Fibroblast of skin of scalp (primary cell): ENCODE measurements at places on chromosomes 7 and 10.

DNA sequence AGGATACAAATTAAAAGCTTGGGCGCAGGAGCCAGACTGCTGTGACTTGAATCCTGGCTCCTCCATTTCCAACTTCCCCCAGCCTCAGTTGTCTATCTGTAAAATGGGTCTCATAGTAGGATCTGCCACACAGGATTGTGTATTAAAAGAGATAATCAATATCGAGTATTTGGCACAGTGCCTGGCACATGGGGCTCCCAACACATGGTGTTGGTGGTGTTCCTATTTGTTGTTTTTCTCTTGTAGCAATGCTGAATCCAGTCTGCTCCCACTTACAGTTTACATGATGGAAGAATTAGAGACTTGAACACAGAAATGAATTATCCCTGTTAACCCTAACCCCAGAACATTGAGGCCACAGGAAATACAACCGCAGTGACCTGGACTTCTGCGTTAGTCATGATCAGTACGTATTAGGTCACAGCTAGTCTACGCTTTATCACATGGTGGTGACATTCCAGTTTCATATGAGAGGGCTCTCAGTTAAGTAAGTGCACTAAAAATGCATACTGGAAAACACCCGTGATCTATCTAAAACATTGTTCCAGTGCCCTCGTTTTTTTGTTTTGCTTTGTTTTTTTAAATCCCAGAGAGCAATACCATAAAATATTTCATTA lies 169.5 kb upstream of the KLF14 start:
- DNase-seq: peak; percentile 84

- peak; percentile 12 for DNase-seq
Observed at GRCh38 chr10:27838361-27838760, 92.7 kb upstream of the MKX start.

DNA sequence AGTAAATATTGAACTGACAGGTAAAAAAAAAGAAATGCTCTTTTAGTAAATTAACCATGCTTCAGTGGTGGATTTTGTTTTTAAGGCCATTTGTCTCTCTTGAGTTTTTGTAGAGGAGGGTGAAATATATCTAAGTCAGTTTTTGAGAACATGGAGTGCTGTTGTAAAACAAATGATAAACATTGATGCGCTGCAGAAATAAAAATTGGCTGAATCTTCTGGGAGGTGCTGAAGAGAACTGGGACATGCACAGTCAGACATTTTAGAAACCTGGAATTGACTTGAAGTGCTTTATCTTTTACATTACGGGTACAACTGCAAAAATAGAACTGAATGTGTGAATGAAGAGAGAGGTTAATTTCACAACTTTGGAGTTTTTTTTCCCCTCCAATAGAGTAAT lies 203.0 kb upstream of the HDAC9 start:
- DNase-seq: no peak

DNA sequence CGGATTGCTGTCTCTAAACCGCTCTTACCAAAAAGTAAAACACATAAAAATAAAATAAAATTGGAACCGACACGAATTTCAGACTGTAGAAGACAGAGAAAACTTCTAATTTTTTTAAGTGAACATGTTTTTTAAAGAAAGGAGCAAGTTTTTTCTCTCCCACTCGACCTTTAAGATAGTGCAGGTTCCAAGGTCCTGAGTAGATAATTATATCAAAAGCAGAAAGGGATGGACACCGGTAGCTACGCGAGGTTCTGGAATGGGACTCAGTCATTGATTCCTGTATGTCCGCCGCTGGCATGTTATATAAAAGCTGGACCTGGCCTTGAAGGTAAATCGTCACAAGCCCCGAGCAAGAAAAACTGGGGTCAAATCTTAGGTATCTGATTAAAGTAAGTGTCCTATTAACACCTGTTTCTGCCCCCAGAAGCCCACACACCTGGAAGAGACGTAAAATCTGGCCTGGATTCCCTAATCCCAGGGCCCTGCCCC lies 462 bp upstream of the CISD1 start:
- no peak for DNase-seq

DNA sequence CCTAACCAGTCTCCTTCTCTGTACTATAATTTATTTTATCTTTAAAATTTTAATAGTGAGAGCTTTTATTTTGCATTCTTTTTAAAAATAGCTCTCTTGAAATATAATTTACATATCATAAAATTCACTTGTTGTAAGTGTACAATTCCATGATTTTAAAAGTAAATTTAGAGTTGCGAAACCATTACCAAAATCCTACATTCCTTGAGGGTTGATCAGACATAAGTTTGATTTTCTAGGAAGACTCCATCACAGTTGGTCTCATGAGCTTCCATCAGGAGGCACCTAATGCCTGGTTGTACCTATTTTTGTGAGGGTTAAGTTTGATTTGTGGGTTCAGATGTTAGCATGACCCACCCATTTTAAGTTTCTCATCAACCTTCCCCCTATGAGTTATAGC lies 108.1 kb downstream of the BMPER start:
- no peak for DNase-seq

DNA sequence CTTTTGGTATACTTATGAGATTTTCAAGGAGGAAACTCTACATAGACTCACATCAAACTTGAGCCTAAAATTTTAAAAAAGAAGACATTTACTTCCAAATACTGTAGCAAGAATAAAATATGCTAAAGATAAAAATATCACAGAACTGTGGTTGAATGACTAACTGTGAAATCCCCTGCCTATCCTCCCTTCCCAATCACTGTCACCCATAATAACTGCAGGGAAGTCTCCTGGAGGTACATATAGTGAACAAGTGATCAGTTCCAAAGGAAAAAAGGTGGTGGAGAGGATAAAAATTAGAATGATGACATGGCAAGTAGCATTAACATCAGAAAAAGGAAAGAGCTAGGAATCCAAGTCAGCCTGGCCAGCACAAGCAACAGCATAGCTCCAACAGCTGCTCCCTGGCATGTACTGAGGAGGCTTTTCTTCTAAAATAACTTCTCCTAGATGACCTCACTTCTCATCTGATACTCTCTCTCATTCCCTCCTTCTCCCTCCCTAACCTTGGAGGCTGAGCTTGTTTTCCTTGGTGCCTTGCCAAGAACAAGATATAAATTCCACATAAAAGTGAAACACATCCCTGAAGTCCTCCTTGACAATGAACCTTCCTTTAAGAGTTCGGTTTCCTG lies 124.0 kb downstream of the IQUB start:
- peak; percentile 14 for DNase-seq

DNA sequence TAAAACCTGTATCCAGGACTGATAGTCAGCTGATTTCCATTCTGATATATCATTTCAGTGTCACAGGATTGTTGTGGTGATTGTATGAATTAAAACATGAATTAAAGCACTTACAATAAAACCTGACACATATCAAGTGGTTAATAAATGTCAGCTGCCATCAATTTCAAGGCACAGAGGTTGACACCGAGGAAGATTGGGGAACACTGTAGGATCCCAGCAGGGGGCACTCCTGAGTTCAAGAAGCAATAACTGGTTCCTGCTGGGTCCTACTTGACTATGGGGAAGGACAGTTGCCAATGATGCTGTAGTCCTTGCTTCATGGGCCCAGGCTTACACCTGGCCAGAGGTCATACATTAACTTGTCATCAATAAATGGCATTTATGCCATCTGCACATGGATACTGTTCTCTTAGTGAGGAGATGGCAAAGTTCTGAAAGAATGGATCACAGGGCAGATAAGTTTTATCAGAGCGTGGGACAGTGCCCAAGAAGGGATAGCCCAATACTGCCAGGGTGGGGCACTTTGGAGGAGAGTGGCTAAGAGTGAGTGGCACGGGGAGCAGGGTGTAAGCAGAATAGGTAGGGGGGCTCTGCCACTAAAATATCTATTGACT lies 24.1 kb downstream of the FZD1 start:
- no peak for DNase-seq

- no peak for DNase-seq
Observed at GRCh38 chr10:6393168-6393567, 186.9 kb downstream of the PRKCQ start.

- DNase-seq: no peak
Observed at GRCh38 chr7:13639396-13639795, 350.1 kb downstream of the ETV1 start.

GRCh38 chr10:30063099-30063498 lies 3.7 kb upstream of the JCAD start:
- peak; percentile 86 for DNase-seq

DNA sequence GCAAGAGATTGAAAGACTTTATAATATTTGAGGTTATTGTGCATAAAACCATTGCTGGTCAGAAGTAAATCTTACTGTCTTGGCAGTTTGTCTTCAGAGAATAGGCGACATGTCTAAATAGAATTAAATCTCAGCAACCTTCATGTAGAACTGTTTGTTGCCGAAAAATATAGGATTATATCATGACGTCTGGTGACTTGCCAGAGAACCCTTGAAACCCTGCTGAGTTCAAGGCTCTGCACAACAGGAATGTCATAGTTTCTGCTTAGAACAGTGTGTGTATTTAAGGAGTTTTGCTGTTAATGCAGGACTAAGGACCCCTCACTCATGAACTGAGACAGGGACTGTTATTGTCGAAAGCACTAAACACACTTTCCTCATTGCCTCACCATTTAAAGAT lies 206.4 kb upstream of the ETV1 start:
- DNase-seq: no peak

DNA sequence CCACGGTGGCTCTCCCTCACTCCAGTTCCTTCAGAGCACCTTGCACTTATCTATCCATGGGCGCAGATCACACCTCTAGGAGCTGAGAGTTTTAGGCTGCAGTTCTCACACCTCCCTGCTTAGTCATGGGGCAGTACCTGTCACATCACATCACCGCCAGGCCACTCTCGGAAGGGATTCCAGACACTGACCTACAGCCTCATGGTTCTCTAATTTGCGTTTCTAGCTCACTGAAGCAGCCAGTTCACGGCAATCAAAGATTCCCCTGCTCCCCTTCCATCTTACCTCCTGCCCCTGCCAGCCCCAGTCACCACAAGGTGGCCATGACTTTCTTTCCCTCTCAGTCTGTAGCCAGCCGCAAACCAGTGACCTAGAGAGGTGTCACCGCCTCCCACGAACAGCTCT lies 34.2 kb downstream of the ADRB1 start:
- no peak for DNase-seq

DNA sequence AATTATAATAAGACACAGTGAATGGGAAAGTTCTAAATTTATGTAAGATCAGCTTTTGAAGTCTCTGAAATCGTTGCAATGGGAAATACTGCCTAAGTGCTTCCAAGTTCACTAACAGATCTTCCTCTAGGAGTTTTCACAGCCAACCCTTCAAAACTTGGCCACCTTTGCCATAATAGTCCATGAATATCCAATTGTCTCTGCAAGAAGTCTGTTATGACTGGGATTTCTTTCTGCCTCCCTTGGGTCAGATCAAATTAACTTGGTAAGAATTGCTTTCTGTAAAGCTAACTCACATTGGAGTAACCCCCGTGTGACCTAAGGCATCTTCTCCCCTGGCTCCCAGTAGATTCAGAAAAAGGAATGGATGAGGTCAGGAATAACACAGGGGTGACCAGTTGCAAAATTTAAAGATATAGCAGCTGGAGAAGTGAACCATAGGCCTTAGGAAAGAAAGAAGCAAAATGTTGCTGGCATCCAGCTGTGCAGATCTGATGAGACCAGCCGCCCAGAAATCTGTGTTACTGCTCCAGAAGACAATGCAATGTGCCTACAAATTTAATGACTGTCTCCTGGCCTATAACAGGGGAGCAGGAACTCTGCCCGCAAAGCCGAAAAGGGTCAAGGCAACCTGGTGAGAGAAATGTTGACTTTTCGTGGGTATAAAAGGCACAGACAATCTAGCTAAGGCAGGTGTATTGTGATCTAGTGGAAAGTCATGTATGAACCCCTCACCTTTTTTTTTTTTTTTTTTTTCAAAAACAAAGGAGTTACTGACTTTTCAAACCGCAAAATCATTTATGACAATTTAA lies 7.5 kb upstream of the OPTN start:
- DNase-seq: peak; percentile 61

DNA sequence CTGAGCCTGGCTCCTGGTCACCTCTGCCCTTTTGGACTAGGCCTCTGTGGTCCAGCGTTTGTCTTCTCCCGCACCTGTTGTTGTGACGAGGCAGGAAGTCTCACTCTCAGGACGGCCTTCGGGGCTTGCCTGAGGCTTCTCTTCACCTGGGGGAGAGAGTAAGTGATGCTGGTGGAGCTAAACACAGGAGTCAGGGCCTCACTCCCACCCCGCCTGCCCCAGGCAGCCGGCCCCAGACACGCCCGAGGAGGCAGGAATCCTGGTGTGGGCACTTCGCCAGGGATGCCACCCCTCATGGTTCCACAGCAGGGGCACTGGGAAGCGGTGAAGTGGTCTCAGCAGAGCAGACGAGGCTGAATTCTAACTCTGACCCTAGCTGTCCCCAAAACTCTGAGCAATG lies 42.4 kb downstream of the IL2RA start:
- no peak for DNase-seq

GRCh38 chr10:126597211-126597610 lies 73.3 kb downstream of the C10orf90 start:
- peak; percentile 42 for DNase-seq

- DNase-seq: no peak
Observed at GRCh38 chr7:138342990-138343389, 117.1 kb upstream of the TRIM24 start.

GRCh38 chr7:77306231-77307067 lies 106.8 kb upstream of the FGL2 start:
- DNase-seq: no peak

DNA sequence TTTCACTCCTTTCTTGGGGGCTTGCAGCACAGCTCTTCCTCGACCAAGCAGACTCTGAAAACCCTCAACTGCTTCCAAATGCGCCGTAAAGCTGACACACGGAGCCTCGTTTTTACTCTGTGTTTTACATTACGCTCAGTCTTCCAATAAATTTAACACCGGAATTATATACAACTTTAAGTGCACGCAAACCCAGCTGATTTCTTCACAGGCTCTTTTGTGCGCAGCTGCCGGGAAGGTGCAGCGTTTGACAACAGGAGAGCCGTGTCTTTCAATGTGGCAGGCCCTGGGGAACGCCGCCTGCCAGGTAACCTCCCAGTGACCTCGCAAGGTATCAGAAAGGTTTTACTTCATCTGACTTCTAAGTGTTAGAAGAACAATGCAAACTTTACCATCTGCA lies 35.0 kb downstream of the GFRA1 start:
- no peak for DNase-seq

DNA sequence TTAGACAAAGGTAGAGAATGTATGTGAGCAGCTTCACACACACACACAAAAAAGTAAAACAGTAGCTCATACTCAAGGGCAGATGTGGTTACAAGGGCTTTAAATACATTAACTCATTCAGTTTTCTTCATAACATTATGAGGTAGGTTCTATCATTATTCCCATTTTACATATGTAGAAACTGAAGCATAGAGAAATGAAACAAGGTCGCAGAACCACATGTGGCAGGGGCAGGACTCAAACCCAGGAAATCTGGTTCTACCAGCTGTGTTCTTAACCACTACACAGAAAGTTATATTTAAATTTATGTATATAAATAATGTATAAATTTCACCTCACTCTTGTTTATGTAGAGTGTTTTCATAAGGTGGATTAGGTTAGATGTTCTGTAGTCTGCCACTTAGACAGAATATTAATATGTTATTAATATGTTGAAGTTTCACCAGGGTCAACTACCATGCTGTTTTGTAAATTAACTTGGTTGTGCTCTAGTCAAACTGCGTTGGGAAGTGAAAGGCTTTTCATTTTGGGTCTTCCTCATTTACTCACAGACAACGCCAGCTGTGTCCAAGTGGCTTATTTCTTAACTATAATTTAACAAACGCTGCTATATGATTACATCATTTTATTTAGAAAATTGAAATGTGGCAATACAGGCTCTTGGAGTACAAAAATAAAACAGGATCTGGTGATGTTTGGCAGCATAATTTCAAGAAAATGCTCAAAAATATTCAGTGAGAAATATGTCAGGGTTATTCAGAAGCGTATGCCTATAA lies 138.4 kb downstream of the MDFIC start:
- DNase-seq: no peak

- DNase-seq: no peak
Observed at GRCh38 chr10:69223028-69223342, 2.9 kb downstream of the HKDC1 start.
